ENCODE measurements at places on chromosomes 6 and 20.

GRCh38 chr6:21181866-21182265 is 411.7 kb upstream of the SOX4 start:
- no peak for DNase-seq

DNA sequence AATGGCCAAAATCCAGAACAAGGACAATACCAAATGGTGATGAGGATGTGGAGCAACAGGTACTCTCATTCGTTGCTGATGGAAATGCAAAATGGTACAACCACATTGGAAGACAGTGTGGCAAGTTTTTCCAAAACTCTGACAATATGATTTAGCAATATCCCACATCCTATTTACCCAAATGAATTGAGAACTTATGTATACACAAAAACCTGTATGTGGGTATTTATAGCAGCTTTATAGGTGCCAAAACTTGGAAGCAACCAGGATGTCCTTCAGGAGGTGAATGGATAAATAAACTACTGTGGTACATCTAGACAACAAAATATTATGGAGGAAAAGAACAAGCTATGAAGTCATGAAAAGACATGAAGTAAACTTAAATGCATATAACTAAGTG is 156.5 kb downstream of the TFAP2A start:
- DNase-seq = no peak

- DNase-seq = no peak
Measured at GRCh38 chr6:19463925-19464324, 373.2 kb upstream of the ID4 start.

GRCh38 chr6:47680051-47680450 is 18.3 kb upstream of the ADGRF4 start:
- DNase-seq = no peak

DNA sequence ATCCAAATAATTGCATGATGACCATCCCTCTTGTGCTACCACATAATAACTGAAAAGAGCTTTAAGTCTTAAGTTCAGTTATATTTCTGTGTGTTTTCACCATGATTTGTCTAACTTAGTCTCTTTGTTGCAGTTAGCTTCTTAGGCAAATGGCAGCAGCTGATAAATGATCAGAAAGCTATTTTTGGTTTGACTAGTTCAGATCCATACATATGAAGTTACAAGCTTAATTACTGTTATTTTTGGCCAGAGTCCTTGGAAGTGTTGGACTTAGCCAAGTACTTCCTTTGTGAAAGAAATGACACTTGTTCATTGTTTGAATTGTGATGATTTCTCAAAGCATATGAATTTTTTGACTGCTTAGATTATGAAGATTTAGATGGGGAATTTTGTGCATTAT is 54.2 kb downstream of the HIVEP1 start:
- DNase-seq = no peak

GRCh38 chr6:13445005-13445743 is 42.2 kb downstream of the GFOD1 start:
- DNase-seq = no peak

DNA sequence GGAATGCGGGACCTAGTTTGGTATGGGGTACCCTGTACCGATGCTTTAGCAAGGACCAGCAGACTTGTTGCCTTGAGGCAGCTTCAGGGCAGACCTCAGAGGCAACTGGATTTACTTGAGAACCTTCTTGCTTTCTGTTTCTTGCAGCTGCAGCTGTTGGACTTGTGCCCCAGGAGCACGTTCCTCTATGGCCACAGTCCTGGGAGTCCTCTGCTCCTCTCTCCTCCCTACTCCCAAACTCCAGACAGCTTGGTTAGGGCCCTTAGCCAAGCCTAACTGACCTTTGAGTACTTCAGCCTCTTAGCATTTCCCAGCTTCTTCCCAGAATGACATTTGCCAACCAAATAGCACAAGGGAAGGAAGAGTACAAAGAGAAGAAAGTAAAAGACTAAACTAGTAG is 34.7 kb downstream of the GHRH start:
- no peak for DNase-seq

- no peak for DNase-seq
Measured at GRCh38 chr6:136640132-136640915, 90.1 kb upstream of the MAP7 start.

DNA sequence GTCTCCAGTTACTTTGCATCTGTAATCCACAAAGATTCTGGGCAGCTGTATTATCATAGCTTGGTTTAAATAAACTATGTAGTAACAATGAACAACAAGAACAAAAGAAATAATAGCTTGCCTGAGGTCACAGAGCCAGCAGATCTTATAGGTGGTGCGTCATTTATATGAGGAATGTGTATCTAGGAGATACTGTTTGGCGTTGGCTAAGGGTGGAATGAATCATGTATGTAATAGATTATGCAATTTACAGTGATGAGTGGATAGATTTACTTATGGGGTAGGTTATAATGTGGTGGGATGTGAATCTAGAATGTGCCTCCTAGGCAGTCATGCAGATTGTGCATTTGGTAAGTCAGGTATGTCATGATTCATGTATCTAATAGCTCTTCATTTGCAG is 42.8 kb downstream of the HNF4A start:
- no peak for DNase-seq

GRCh38 chr20:40887105-40887504 is 141.5 kb upstream of the TOP1 start:
- DNase-seq = no peak

- no peak for DNase-seq
Measured at GRCh38 chr6:78844899-78845298, 22.5 kb upstream of the IRAK1BP1 start.

DNA sequence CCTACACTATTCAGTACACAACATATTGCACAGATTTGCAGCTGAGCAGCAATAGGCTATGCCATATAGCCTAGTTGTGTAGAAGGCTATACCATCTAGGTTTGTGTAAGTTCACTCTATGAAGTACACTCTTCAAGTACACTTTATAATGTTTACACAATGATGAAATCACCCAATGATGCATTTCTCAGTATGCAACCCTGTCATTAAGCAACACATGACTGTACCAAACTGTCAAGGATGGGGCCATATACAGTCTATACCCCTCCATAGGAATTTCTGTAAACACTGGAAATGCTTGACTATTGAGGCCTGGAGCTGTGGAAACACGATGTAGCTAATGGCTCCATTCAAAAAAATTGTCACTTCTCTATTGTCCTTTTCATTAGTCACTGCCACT is 535.4 kb downstream of the EPM2A start:
- DNase-seq = no peak

DNA sequence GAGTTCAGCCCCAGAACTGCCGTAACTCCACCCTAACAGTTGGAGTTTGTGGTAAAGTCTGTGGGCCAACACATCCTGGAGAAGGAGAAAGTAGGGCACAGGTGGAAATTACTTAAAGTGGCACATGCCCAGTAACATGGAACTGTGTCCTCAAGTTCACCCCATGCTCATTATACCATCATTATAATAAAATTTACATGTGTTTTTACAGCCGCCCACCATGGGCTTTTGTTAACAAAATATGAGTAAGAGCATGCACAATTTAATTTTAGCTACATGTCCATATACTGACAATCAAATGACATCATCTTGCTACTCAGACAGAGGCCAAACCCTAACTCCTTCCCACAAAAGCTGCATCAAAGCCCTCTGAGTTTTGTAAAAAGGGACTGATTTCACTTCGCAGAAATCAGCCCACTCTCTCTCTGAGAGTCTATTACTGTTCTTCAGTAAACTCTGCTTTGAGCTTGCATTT is 17.3 kb upstream of the ELOVL4 start:
- no peak for DNase-seq

DNA sequence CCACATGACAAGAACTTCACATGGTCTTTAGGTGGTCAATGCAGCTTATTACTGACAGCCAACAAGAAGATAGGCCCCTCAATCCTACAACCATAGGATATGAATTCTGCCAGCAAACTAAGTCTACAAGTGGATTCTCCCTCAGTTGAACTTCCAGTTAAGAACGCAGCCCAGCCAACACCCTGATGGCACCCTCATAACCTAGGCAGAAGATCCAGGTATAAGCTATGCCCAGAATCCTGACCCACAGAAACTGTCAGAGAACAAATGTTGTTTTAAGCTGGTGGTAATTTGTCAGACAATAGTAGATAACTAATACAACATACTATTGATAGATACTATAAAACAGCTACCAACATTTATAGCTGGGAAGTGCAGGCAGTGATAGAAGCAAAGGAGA is 38.8 kb downstream of the ATG5 start:
- no peak for DNase-seq

- DNase-seq = no peak
Measured at GRCh38 chr20:37624963-37625362, 68.9 kb upstream of the CTNNBL1 start.

DNA sequence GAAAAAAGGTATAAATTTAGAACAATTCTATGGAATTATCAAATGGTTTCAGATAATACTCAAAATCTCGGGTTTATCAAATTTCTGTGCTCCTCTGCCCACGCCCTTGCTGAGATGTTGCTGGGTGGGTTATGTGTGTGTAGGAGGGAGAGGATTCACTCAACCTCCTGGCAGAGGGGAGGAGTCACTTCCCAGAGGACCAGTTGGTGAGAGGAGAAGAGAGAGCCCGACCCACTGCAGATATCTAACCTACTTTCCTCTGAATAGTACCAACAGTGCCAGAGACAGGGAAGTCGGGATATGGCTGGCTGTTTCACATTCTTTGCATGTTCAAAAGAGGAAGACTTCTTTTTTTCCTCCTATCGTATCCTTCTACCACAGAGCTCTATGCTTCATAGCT is 187.1 kb upstream of the MAN1A1 start:
- no peak for DNase-seq

Data from stimulated activated CD4-positive, alpha-beta T cell treated with anti-CD3 and anti-CD28 coated beads, Interleukin-15, amount 100 ng/mL, for 48 hours (primary cell).